Activated CD8-positive, alpha-beta T cell treated with anti-CD3 and anti-CD28 coated beads for 36 hours (primary cell): ENCODE measurements at places on chromosomes 1 and 21.
A peak's percentile ranks its signal among the peaks of the same experiment; 100 is the strongest.

DNA sequence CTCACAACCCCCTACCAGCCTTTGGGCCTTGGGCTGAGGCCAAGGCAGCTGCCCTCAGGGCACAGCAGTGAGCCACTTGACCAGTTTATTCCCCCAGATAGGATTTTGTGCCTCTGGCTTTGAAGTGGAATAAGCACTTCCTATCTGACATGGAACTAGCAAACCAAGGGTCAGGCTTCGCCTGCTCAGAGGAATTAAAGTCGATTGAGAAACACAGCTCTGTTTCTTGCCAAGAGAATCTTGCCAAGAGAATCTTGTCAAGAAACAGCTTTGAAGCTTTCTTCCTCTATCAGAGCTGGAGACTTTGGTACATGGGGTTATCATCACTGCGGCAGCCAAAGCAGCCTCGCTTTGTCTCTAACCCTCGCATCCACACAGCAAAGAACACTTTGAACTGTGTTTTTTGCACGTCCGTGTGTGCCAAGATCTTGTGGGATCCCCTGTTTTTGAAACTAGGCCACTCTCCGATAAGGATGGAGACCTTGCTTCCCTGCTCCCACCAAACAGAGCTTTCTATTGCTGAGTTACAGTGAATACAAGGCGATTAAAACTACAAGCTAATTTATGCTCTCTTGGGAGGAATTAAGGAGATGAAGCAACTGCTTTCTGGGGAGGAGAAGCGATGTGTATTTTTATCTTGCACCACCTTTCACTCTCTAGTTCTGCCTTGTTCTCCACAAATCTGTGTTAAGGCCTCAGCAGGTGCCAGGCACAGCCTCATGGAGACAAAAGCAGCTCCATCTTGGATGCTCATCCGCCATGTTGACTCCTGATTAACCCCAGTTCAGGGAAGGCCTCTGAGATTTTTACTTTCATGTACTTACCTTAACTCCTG is 67.3 kb downstream of the RHOU start:
- no peak for DNase-seq

DNA sequence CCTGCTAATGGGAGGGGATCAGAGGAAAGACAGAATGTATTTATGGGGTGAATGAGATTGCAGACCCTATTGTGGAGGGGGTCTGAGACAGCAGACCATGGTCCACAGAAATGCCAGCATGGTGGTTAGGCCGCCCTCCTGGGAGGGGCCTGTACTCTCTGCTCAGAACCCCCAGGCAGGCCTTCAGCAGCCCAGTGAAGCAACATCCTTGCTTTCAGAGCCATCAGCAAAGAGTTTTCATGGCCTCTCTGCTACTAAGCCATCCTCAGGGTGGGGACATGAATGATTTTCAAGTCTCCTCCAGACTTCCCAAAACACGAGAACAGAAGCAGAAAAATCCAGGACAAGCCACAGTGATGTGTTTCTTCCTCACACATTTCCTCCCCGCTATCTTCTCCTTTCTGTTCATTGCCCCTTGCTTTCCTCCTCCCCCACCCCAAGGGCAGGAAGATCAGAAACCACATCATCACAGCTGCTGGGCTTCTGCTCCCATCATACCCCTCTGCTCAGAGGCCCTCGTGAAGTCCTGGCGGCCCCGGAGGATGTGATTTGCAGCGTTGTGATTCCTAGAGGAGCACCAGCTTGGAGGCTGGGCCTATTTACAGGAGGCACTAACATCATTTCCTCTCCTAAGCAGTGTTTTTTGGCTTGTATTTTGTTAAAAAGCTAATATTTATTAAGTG is 48.0 kb downstream of the ABCA4 start:
- DNase-seq, result no peak

- DNase-seq, result no peak
These were observed 41.1 kb downstream of the KCNJ6 start for GRCh38 chr21:37874904-37875780.

DNA sequence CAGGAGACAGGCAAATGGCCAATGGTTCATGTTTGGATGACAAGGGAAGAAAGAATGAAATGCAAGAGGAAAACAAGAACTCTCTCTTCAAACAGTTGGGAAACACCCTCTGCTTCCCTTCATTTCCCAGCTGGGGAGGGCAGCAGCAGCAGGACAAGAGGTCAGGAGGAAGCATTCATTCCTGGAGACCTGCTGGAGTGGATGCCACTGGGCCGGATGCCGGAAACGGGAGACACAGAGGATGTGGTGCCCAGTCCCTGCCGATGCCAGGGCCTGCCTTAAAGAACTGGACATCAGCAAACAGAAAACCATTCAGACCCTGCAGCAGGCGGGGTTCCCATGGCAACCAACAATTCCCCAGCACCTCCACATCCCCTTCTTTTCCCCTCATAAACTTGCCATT is 102.3 kb upstream of the ZNF648 start:
- no peak for DNase-seq

DNA sequence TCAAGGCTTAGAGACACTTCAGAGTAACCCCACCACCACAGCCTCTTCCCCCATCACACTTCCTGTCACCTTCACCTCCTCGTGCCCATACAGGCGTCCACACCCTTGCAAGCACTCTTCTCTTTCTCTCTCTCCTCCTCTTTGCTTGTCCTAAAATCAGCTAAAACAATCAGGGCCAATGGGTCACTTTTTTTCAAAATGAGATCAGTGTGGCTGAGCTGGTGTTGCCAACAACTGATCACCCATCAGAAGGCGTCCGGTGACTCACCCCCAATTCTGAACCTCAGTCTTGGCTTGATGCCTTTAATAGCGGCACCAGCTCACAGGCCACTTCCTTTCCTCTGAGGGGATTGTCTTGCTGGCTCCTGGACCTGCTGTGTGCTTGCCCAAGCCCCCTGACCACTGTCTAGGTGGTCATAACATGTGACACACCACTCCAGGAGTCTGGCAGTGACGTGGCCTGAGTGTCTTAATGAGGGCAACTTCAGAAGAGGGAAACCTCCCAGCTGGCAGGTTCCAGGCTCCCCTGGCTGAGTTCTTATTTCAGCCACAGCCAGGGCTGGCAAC is 1.6 kb downstream of the DRAXIN start:
- DNase-seq, result peak; percentile 84

DNA sequence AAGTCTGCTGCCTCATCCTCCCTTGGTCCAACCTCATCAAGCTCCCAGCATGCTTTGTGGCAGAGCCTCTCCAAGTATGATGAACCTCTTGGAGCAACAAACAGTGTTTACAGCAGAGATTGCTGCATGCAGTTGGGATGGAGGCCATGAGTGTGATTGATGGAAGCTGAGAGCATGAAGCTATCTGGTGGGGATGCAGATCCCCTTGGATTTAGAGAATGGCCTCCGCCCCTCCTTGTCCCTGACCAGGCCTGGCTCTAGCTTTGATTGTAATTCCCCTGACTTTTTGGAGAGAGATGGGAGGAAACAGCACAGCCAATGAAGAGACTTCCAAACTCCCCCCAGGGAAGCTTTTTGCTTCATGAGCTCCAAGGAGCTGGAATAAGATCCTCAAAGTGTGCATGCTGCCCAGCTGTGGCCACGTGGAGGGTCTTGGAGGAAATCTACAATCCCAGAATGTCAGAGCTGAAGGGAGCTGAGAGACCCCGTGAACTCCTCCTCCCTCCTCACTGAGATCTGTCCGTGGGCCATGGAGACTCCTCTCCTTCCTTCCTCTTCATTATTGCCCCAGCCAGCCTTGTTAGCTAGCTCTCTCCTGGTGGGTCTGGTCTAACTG is 165.3 kb upstream of the USP24 start:
- DNase-seq, result no peak

GRCh38 chr1:79595931-79596330 is 589.4 kb upstream of the ADGRL4 start:
- no peak for DNase-seq

DNA sequence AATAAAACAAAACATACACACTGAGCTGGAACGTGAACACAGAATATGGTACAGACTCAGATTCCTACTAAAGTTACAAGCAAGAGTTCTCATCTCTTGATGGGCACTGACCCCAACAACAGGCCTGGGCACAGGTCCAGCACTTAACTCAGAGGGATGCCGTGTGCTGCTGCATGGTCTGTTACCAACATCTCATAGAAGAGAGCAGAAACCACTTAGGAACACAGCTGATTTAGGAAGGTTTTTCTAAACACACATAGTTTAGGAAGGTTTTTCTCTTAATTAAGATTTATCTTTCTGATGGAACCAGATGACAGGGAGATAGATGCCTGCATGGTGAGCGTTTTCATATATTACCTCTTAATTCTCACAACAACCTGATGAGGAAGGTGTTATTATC is 1.5 kb downstream of the GCLM start:
- DNase-seq, result no peak

GRCh38 chr1:116664978-116665371 is 2.6 kb downstream of the IGSF3 start:
- no peak for DNase-seq

GRCh38 chr1:92817986-92818764 is 13.7 kb upstream of the RPL5 start:
- peak; percentile 30 for DNase-seq

- no peak for DNase-seq
These were observed 246.4 kb downstream of the MATN1 start for GRCh38 chr1:30476911-30477459.

DNA sequence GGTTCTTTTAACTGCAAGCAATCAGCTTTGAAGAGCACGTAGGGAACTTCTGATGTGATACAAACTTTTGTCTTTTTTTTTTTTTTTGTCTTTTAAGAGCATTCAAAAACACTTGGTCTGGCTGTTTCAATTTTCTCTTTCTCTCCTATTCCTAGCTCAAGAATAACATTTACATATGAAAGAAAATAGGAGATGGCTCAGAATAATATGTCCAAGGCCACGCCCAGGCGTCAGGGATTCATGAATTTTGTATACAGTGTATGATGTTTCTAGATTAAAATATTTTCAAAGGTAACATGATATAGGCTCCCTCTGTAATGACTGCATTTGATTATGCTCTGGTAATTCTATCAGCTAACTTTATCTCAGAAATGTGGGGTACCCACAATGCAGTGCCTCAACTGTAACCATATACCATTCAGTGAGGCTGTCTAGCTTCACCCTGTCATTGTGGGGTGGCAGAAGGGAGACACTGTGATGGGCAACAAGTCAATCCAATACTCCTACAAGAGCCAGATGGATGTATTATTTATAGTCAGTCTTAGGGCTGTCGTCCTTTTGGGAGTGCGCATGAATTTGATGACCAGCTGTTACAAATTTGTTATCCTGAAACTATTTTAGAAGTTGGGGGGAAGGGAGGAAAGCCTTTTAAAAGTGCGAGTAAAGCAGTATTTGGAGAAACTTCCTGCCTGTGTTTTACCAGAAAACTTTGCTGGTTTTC is 1.5 kb upstream of the AKNAD1 start:
- no peak for DNase-seq

- DNase-seq, result peak; percentile 34
These were observed 665 bp downstream of the EFHD2 start for GRCh38 chr1:15410223-15410883.

- DNase-seq, result no peak
These were observed 120.5 kb downstream of the UBR4 start for GRCh38 chr1:19089524-19089923.

DNA sequence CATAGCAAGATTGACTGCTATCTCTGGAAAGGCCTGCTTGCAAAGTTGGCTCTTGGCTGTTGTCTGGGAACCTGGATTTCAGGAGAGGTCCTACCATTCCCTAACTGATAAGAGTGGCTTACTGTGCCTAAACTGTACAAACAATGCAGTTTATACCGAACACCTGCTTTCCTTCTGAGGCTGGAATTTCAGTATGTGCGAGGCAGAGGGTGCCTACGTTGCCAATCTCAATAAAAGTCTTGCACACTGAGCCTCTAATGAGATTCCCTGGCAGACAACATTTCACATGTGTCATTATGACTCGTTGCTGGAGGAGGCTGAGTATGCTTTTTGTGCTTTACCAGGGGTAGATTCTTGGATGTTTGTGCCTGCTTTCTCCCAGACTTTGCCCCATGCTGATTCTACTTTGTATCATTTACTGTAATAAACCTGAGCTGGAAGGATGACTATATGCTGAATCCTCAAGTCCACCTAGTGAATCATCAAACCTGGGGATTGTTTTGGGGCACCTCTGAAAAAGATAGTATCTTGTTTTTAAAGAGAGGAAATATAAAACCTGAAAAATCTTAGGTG is 58.9 kb upstream of the GNG4 start:
- no peak for DNase-seq

GRCh38 chr1:68570871-68571270 is 74.0 kb upstream of the DEPDC1 start:
- DNase-seq, result no peak

- DNase-seq, result no peak
These were observed 41.3 kb upstream of the BMP8B start for GRCh38 chr1:39829791-39830533.

- no peak for DNase-seq
These were observed 14.4 kb upstream of the PPP1R15B start for GRCh38 chr1:204426035-204426436.

GRCh38 chr21:32993894-32994293 is 31.8 kb upstream of the OLIG2 start:
- no peak for DNase-seq

DNA sequence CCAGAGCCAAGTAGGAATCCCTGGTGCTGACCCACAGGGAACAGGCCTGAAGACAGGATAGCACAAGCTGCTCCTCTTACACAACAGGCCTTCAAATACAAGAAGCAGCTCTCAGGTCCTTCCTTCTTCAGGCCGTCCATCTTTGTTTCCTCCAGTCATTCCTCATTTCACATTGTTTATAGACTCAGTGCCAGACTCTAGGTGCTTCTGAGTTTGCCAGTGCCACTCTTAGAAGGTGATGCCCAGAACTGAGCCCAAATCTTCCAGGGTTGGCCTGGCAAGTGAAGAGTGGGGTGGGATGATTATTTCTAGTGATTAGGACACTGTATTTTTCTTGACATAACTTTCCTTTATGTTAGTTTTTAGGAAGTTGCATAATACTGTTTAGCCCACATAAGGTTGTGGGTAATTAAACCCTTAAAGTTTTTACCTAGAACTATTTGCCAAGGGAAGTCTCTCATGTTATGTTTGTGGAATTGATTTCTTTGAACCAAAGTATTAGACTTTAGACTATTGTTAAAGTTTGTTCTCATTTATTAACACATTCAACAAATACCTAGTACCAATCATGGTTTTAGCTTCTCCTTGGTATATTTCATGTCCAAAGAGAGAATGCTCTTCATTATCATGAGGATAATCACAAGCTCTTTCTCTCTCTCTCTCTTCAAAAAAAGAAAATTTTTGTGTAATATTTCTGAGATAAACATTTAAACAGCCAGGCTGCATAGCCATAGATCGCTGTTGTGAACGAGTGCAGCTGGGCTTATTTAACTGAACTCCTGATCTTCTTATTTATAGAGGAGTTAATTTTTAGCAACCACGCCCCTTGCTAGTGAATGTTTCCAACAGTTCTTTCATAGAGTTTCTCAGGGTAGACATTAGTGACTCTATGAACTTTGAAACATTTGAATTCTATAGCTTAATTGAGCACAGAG is 47.7 kb downstream of the PGM1 start:
- no peak for DNase-seq

- no peak for DNase-seq
These were observed 155.3 kb downstream of the ADSS2 start for GRCh38 chr1:244296447-244296846.

DNA sequence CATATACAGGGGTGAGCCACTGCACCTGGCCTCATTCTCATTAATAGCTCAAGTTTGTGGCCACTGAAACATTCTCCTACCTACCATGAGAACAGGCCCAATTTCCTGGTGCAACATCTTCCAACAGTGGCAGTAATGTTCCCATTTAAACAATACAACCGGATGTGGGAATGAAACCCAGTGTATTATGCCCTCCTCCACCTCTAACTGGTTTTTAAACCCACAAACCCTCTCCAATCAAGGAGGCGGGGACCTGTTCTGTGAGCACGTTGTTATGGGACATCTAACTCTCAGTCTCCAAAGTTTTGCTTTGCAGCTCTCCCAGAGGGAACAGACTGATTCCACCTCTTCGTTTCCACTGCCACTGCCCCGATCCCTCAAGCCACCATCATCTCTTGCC is 2.6 kb downstream of the CTNNBIP1 start:
- no peak for DNase-seq
